ENCODE measurements at places on chromosomes 6 and 20. TPM values are rescaled to one million over a fixed set of nuclear protein-coding genes. Genes with fewer than 3 reads are reported as not detected.
A peak's percentile ranks its signal among the peaks of the same experiment; 100 is the strongest.

The SAMD3 gene
- total RNA-seq: 1.7 TPM

- no peak for DNase-seq
- H3K4me3 ChIP-seq: no peak overlapping the region
- peaks cover 6% of the 10 kb centered on the region for H3K4me1 ChIP-seq
- no peaks in the 10 kb centered on the region for H3K36me3 ChIP-seq
- no peak overlapping the region for H3K27ac ChIP-seq
- H3K27me3 ChIP-seq: no peaks in the 10 kb centered on the region
Observed at GRCh38 chr20:45258664-45259063, 4.3 kb upstream of the SLPI start.

DNA sequence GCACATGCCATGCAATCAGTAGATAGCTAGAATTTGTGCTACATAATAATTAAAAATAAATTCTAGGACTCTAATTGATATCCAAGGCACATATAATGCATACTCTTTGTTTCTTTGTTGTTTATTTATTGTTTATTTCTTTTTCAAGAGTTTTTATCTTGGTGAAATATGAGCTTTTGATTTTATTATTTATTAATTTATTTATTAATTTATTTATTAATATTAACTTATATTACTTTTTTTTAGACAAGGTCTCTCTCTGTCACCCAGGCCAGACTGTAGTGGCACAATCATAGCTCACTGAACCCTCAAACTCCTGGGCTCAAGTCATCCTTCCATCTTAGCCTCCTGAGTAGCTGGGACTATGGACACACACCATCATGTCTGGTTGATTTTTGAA, 519.9 kb downstream of the HAO1 start:
- no peak overlapping the region for H3K4me3 ChIP-seq
- no peaks in the 10 kb centered on the region for H3K27me3 ChIP-seq
- no peak overlapping the region for H3K27ac ChIP-seq
- H3K4me1 ChIP-seq: no peaks in the 10 kb centered on the region

- no peaks in the 10 kb centered on the region for H3K36me3 ChIP-seq
- no peak overlapping the region for H3K4me3 ChIP-seq
- H3K27ac ChIP-seq: peak overlapping the region; percentile 78
- no peaks in the 10 kb centered on the region for H3K27me3 ChIP-seq
- no peak for DNase-seq
Observed at GRCh38 chr6:71287038-71287437, 1.6 kb upstream of the OGFRL1 start.

DNA sequence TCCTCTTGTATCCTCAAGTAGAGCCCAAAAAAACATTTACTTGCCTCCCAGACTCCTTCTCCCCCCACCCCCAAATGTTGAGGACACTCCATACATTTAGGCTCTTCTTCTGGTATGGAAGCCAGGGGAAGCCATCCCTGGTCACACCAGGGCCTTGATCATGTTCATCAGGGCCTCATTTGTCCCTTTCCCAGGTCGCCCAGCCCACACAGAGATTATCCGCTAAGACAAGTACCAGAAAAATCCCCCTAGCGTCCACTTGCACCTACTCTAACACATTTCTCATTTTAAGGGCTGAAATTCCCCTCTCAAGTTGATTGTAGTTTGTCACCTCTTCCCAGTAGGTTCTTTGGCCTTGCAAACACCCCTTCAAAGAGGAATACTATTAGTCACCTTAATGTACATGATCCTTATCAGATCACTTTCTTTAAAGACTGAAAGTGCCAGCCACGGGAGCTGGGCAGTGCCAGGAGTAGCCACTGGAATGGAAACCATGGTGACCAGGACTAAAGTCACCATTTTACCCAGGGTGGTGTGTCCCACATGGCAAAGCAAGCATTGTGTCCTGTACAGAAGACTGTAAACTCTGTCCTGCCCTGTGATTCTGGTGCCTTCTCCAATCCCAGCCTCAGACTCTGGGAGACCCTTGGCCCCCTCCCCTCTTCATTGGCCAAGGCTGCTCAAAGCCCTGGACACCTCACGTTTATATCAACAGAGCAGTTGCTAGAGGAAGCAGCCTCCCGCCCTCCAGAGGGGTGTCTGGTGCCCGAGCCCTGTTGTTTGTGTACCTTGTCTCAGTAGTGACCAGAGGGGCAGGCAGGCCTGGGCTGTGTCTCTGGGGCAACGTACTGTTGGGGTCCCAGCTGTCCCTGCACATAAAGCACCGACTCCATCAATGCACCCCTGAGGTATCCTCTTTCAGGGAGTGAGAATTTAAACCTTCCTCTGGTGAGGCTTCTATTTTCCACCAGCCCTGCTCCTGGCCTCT, 5.0 kb upstream of the APOBEC2 start:
- no peaks in the 10 kb centered on the region for H3K36me3 ChIP-seq
- H3K27ac ChIP-seq: no peak overlapping the region
- H3K4me1 ChIP-seq: no peaks in the 10 kb centered on the region
- no peaks in the 10 kb centered on the region for H3K27me3 ChIP-seq
